ENCODE measurements at places on chromosomes 2 and 18.

DNA sequence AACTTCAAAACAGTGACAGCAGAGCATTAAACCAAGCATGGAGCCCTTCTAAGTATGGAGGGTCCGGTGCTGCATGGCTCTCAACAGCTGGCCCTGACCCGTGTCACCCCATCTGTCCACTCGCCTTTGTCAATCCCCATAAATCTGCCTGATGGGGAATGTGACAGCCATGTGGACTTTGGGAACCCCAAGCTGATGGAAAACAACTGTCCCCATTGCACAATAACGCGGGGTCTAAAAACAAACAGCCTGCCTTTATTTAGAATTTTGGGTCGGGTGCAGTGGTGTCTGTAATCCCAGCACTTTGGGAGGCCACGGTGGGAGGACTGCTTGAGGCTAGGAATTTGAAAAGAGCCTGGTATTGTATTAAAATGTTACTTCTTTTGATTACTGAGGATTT, 17.1 kb upstream of the THADA start:
- DNase-seq: peak; percentile 27

DNA sequence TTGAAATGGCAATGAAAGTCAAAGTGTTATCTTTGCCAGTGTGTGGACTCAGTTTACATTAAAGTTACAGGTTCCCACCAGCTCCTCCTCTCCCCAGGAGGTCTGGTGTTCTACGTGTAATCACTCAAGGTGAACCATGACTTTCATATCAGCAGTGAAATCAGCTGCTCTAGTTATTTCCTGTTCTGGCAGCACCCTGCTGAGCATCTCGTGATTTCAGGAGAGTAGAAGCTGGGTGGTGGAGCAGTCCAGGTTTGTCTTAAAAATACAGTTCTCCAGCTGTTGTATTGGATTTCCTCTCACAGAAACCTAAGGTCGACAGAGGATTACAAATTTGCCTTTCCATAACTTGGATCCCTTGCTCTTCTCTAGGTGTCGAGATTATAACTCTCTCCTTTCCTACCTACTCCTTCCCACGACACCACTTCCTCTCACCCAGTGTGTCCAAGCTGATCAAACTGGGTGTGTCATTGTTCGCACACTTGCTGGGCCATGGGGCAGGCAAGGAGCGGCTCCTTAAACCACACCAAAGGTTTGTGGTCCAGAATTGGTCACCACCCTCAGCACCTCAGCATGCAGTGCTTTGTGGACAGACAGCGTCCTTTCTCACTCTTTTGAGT, 13.0 kb upstream of the ARHGAP25 start:
- no peak for DNase-seq

GRCh38 chr2:85822766-85823165, 66.0 kb downstream of the ST3GAL5 start:
- no peak for DNase-seq

DNA sequence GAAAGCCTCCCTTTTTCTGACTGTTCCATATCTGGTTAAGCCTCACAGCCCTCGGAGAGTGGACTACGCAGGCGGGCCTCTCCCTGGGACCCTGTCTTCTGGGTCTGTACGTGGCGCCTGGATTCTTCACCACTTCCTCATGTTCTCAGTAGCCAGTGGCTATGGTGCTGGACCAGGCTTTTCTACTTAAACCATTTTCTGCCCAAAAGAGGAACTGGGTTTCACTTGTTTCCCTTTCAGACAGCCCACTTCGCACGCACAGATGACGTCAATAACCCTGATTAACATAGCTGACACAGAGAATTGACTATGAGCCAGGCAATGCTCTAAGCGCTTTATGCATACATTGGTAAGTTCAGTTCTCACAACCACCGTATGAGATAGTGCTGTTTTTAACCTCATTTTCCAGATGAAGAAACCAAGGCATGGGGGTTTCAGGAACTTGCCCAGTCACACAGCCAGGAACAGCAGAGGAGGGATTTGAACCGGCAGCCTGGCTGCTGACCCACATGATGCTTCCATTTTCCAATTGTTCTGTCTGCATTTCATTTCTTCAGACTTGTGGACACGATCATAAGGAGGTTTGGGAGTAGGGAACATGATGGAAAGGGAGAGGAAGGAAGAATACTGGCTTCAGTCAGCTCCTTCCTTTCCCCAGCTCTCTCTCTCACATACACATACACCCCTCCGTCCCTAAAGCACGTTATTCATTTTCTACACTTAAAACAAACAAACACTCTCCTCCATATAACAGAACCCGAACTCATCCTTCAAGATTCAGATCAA, 41.7 kb downstream of the MYOM1 start:
- peak; percentile 33 for DNase-seq

DNA sequence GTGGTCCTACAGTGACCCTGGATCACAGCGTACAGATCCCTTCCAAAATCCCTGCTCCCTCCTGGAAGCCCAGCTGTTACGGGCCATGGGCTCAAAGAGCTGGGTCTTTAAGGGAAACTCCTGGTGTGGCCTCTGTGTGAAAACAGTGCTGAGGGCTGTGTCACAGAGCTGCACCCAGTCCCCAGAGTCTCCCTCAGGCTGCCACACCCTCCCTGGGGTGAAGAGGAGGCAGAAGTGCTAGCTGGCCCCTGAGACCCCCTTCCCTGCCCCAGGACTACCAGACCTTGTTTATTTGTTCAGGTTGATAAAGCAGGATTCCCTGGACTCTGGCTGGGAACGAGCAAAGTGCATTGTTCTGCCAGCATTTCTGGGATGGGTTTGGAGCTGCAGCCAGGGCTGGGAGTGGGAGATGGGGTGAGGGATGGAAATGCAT, 7.7 kb downstream of the ATOH8 start:
- DNase-seq: no peak

GRCh38 chr2:196249860-196250259, 78.5 kb upstream of the STK17B start:
- no peak for DNase-seq

DNA sequence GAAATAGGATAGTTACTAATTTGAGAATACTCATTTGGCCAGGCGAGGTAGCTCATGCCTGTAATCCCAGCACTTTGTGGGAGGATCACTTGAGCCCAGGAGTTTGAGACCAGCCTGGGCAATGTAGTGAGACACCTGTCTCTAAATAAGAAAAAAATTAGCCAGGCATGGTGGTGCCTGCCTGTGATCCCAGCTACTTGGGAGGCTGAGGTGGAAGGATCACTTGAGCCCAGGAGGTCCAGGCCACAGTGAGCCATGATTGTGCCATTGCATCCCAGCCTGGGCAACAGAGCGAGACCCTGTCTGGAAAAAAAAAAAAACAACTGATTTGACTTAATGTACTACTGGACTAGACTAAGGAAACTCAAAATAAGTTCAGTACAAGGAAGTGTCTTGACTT, 32.7 kb upstream of the ZNF638 start:
- DNase-seq: no peak

DNA sequence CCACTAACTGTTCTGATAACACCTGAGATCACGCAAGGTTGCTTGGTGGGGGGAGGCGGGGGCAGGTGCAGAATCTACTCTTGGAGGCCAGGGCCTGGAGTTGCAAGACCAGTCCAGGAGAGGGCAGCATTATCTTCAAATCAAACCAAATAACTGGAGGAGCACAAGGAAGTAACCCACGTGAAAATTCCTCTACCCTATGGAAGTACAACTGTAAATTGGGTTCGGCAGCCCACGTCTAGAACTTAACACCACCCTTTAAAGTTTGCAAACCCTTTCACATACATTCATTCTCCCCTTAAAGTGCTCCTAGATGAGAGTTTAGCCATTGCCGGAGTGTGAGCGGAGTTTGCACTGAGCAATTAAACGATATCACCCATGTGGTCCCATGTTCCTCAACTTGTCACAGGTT, 19.6 kb upstream of the CXCR1 start:
- DNase-seq: peak; percentile 53

DNA sequence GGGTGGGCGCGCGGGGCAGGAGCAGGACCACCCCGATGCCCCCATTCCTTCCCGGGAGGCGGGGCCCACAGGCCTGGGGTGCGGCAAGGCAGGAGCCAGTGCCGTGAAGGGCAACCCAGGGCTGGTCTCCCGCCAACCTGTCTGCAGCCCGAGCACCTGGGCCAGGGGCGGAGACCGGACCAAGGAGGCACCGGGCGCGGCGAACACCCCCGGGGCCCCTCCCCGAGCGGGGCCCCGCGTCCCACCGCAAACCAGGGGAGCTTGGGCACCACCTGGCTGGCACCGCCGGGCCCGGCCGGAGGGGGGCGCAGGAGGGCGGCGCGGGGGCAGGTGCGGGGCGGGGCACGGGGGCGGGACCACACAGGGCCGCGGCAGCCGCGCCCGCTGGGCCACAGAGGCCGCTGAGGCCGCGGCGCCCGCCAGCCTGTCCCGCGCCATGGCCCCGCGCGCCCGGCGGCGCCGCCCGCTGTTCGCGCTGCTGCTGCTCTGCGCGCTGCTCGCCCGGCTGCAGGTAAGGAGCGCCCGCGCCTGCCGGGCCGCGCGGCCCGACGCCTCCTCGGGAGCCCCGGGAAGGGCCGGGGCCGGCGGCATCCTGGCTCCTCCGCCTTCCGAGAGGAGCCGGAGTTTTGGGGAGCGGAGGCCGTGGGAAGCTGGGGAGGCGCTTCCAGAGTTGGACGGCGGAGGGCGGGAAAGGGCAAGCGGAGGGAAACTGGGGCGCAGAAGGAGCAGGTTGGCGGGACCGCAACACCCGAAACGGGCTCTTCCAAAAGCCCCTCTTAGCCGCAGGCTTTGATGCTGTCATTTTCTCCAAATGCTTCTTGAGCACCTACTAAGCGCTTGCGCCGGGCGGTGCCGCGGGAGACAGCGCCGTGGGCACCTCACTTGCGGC, at the start of gene TNFRSF11A:
TSS of gene TNFRSF11A (plus strand) at position 394 of the 889 bp plus-strand sequence. CDS start at position 437, 43 bp downstream.
- no peak for DNase-seq

DNA sequence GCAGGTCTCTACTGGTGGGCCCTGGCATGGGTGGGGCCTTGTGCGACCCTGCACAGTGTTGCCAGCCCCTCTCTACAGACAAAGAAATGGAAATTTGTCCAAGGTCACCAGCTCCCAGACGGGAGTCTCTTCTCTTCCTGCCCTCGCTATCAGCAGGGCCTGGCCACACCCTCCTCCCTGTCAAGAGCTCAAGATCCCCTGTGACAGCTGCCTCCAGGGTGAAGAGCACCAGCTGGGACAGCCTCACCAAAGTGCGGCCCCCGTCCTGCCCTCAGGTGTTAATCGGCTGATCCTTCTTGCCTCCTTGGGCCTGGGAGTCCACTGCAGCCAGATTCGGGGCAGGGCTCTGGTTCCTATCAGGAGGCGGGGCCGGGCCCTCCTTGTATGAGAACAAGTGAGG, 259.1 kb downstream of the TWIST2 start:
- no peak for DNase-seq

GRCh38 chr18:45602926-45603325, 12.3 kb upstream of the SLC14A2 start:
- no peak for DNase-seq

DNA sequence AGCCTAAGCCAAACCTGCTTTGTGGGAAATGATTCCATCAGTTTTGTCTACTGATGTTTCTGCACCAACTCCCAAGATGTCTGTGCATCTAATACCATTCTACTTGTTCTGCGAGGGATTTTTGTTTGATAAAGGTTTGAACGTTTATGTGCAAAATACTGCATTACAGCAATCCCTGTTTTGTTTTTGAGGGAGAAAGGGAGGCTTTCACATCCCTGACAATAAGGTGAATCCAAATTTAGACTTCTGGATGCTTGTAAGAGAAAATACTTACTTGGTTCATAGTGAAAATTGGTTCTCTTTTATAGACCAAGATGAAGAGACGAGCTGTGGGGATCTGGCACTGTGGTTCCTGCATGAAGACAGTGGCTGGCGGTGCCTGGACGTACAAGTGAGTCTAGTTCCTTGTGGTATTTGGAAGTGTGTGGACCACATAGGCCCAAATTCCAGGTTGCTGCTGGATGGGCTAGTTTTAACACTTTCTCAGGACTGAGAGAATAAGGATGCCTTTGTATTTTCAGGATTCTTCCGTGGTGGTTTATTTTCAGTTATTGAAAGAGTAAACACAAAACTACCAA, 1.1 kb downstream of the RPL37A start:
- no peak for DNase-seq

- no peak for DNase-seq
Observed at GRCh38 chr2:173792741-173793140, 172.4 kb downstream of the SP3 start.

- DNase-seq: no peak
Observed at GRCh38 chr2:112636605-112637288, 9.0 kb upstream of the SLC20A1 start.

DNA sequence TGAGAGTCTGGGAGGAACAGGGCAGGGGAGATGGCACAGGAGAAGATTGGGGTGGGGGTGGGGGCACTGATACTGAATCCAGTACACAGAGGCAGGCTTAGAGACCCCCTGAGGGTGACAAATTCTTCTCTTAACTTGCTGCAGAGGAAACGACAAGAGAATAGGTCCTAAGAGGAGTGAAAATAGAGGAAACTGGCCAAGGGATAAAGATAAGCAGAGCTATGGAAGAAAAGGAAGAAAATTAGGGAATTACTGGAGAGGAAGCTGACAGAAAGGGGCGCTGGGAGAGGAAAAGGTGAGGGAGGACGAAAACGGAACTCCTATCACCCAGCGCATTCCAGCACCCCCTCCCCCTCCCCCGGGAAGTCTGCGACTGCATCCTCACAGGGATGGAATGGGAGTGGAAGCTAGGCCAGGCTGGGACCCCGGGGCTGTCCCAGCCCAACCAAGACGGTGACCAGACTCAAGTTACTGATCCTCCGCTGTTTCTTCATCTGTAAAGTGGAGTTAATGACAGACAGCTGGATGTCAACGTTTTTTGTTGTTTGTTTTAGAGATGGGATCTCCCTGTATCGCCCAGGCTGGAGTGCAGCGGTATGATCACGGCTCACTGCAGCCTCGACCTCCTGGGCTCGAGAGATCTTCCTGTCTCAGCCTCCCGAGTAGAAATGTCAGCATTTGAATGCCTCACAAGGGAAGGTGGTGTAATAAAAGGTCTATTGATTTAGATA, 2.6 kb upstream of the EMX1 start:
- no peak for DNase-seq

DNA sequence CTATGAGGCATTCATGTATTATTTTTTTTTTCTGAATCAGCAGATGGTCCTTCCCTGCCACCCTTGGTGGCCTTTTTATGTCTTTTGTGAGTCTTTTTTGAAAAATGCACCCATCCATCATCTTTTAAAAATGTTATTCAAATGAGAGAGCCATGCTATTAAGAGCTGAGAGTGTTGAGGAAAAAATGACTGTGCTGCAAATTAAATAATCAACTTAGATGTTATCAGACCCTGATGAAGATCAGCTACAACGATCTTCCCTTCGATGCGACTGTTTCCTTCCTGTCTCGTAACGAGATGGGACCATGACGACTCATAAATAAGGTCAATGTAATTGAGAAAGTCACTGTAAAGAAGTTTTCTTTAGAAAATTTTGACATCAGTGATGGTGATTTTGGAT, 44.4 kb downstream of the TRIB2 start:
- no peak for DNase-seq

DNA sequence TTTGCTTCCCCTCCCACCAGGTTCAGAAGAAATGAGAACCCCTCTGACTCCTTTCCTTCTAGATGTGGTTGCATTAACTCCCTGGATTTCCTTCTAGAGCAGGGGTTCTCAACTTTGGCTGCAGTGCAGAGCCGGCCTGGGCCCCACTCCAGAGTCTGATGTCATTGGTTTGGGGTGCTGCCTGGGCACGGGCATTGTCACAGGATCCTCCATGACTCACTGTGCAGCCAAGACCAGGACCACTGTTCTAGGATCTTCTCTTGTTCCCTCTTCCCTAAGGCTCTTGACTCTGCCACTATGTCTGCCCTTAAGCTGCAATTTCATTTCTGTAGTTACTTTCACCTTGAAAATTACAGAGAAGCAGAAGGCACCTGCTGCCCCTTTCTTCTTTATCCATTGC, 31.8 kb downstream of the TBC1D8 start:
- DNase-seq: peak; percentile 59

GRCh38 chr2:234916674-234917073, 35.1 kb upstream of the SH3BP4 start:
- DNase-seq: no peak

Data from uterus (tissue), 4 donors.